ENCODE measurements at places on chromosomes 1 and 21. TPM values are rescaled to one million over a fixed set of nuclear protein-coding genes. Genes with fewer than 3 reads are reported as not detected.

- DNase-seq, result no peak
Observed at GRCh38 chr1:169395955-169396354, 28.0 kb downstream of the BLZF1 start.

DNA sequence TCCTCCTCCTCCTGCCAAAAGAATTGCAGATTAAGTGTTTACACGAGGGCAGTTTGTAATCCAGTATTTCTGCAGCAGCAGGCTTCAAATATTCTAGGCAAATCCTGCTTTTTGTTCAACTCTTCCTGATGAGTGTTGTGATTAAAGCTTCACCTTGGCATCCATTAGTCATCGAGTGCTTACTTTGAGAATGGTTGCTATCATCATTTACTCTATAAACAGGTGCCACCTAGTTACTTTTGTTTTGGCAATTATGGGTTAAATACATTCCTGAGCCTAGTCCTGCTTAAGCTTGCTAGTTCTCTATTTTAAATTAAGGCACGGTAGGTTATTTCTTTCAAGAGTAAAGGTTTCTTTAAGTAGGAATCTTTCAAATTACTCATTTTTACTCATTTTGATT, 20.3 kb downstream of the PDC start:
- DNase-seq, result no peak

DNA sequence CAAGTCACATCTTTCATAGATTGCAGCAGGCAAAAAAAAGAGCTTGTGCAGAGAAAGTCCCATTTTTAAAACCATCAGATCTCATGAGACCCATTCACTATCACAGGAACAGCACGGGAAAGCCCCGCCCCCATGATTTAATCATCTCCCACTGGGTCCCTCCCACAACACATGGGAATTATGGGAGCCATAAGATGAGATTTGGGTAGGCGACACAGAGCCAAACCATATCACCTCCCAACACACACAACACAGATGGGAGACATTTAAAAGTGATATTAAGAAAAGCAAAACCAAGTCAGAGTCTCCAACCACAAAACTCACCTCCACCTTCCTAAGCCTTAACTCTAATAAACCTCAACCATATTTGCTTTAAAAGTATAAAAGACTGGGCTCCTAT, 61.5 kb upstream of the TIAM1 start:
- DNase-seq, result no peak

GRCh38 chr1:224681816-224682215, 65.7 kb downstream of the CNIH3 start:
- DNase-seq, result no peak

GRCh38 chr1:173444757-173445156, 32.4 kb upstream of the PRDX6 start:
- DNase-seq, result no peak

The MAP3K6 gene
- total RNA-seq, result 10.0 TPM

Measured in SJCRH30 (cell line).